ENCODE measurements at places on chromosomes 4 and X.

GRCh38 chr4:102869569-102870197, 891 bp downstream of the CISD2 start:
- DNase-seq = no peak

DNA sequence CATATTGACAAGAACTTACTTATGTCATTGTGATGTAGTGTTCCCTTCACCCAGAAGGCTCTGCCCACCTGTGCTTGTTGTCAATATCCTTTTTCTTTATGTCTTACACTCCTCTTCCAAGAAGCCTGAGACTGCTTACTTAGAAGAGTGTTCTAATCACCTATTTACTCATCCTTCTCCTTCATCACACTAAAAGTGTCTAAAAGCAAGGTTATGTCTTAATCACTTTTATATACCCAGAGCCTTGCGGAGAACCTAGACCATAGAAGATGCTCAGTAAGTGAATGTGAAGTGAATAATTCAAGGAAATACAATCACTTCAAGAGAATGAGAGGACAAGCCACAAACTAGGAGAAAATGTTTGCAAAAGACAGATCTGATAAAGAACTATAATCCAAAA, 177.6 kb upstream of the S100G start:
- no peak for DNase-seq

- no peak for DNase-seq
These were observed 17.7 kb downstream of the SMS start for GRCh38 chrX:21958187-21958586.

GRCh38 chr4:89299153-89299791, 8.3 kb downstream of the GPRIN3 start:
- DNase-seq = no peak

GRCh38 chr4:141229408-141230101, 8.9 kb downstream of the ZNF330 start:
- no peak for DNase-seq

DNA sequence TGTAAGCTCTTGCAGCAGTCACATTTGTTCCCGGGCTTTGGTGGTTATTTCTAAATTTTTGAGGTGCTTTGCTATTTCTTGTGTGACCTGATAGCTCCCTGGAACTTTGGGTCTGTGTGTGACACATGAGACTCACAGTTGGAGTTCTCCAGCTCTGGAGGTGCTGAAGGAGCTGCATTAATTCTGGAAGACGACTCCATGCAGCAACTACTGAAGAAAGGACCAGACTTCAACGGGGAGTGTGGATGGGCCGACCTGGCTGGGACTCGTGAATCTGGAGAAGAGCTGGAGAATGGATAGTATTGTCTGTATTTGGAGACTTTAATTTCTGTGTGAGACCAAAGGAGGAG, 1.5 kb downstream of the MRFAP1 start:
- DNase-seq = no peak

DNA sequence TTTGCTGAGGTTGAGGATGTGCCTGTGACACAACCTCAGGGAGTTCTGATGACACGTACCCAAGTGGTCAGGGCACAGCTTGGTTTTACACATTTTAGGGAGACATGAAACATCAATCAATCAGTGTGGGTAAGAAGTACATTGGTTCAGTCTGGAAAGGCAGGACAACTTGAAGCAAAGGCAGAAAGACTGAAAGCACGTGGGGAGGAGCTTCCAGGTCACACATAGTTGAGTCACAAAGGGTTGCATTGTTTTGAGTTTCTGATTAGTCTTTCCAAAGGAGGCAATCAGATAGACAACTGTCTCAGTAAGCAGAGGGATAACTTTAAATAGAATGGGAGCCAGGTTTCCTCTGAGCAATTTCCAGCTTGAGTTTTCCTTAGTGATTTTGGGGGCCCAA, 1910.0 kb upstream of the AGA start:
- no peak for DNase-seq

GRCh38 chrX:3143043-3143799, 102.0 kb downstream of the ARSF start:
- DNase-seq = no peak

- no peak for DNase-seq
These were observed 113.5 kb downstream of the VSIG4 start for GRCh38 chrX:65926095-65927019.

GRCh38 chr4:40395908-40396793, 61.0 kb downstream of the CHRNA9 start:
- DNase-seq = no peak

DNA sequence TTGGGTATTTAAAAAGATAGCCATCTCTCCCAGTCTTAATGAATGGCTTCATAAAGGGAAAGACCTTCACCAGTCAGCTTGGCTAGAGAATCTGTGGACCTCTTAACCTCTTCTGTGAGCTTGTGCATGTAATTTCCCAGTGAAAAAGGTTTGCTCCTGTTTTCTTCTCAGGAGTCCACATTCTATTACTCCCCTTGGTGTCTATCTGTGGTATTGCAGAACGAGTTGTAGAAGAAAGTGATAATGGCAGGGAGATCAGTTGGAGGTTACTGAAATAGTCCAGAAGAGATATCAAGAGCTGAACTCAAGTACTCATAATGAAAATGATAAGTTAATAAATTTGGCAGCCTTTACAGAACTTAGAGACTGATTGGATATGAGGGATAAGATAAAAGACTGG, 16.5 kb upstream of the VAMP7 start:
- DNase-seq = no peak

- no peak for DNase-seq
These were observed 1.6 kb upstream of the ASB5 start for GRCh38 chr4:176270669-176271068.

GRCh38 chr4:143241892-143242291, 57.2 kb downstream of the USP38 start:
- no peak for DNase-seq

Data from cortex of kidney (tissue), 1 donor.